SK-N-DZ (cell line): ENCODE measurements at places on chromosomes 12 and 14.

DNA sequence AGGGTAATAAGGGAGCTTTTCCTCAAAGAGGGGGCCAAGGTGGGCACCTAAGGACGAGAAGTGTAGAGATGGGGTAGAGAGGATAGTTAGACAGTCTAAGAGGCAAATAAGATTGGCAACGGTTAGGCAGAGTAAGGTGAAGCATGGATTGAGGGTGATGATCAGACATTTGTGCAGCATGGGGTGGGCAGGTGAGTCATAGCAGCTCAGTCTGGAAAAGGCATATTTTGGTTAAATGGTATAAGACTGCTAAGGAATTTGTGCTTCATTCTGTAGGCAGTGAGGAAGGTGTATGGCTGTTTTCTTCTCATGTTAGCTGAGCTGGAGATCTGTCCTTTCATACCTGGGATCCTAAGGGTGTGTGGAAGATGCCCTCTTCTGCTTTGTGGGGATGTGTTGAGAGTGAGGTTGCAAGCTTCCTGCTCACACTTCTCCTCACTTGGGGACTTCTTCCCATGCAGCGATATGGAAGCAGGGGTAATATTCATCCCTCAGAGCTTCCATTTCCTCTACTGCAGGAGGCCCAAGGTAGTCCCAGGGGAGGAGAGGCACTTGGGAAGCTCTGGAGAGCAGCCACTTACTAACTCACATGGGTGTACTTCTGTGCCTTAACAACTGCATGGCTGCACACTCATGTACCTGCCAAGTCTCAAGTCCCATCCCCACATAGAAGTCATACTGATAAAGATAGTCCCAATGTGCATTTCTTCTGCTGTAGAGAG, 28.9 kb downstream of the GSG1 start:
- no peak for DNase-seq

- no peak for DNase-seq
Measured at GRCh38 chr14:76778546-76779215, 17.4 kb downstream of the VASH1 start.

GRCh38 chr12:71664411-71665089, 449 bp downstream of the THAP2 start:
- no peak for DNase-seq

- no peak for DNase-seq
Measured at GRCh38 chr14:59882957-59883356, 12.4 kb upstream of the RTN1 start.

- DNase-seq = no peak
Measured at GRCh38 chr14:94170136-94170535, 4.0 kb upstream of the PPP4R4 start.

DNA sequence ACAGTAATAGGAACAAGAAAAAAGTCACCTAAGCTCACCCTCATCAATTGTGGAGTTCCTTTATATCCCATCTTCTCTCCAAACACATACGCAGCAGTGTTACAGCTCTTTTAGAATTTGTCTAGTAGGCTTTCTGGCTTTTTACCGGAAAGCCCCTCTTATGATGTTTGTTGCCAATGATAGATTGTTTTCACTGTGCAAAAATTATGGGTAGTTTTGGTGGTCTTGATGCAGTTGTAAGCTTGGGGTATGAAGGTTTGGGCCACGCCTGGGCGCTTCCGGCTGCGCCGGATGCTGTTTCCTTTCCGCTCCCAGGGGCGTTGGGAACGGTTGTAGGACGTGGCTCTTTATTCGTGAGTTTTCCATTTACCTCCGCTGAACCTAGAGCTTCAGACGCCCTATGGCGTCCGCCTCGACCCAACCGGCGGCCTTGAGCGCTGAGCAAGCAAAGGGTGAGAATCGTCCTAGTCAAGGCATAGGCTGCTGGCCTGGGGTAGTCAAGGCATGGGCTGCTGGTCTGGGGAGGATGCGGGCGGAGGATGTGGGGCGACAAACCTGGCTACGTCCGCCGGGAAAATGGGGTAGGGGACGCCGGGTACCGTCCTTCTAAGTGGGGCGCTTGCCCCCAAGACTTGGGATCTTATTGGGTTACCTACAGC, at the start of the genes C12orf57 and RNU7-1:
Gene C12orf57, plus strand, starts transcription at position 301 of the 659 bp plus-strand sequence. Its CDS starts 100 bp downstream, at position 401.
Gene RNU7-1, plus strand, starts transcription at position 95 of the 659 bp plus-strand sequence.
- peak; percentile 99 for DNase-seq
